NCI-H1417 (cell line): ENCODE measurements at places on chromosomes 12 and 14.

DNA sequence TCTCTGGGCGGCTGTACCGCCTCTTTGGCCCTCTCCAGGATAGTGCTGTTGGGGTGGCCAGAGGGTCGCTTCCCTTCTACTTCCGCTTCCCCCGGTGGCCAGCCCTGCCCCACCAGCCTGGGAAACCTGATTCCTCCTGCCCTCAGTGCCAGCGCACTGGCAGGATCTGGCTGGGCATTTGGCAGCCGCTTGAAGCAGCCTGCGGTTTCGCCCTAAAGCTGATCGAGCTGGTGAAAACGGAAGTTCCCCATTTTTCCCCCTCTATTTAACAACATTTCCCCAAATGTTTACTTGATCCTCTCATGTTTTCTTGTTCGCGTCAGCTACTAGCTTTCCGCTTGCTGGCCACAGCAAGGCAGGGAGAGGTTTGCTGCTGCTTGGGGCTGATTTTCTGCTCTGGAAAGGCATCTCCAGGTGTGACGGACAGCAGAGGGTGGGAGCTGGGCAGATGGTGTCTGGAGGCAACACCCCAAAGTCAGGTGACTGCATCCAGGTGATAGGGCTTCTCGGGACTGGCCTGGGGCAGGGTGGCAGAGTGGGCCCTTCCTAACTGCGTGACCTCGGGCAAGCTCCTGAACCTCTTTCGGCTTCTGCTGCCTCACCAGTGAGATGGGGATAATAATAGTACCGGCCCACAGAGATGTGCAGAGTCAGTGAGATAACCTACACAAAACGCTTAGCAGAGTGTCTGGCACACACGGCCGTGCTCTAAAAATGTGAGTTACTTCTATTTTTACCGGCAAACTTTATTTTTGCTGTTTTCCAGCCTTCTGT lies 53.1 kb downstream of the TSPAN9 start:
- no peak for DNase-seq

- DNase-seq = no peak
Measured at GRCh38 chr14:73780391-73780790, 66.2 kb upstream of the PNMA1 start.

- no peak for DNase-seq
Measured at GRCh38 chr14:61034416-61035120, 53.5 kb downstream of the SLC38A6 start.

GRCh38 chr12:25553098-25553497 lies at the start of gene LMNTD1:
LMNTD1 (minus strand) TSS chr12:25553283; CDS start chr12:25552959, 324 bp downstream.
- DNase-seq = no peak

- DNase-seq = no peak
Measured at GRCh38 chr14:31172084-31172483, 35.5 kb downstream of the HECTD1 start.

DNA sequence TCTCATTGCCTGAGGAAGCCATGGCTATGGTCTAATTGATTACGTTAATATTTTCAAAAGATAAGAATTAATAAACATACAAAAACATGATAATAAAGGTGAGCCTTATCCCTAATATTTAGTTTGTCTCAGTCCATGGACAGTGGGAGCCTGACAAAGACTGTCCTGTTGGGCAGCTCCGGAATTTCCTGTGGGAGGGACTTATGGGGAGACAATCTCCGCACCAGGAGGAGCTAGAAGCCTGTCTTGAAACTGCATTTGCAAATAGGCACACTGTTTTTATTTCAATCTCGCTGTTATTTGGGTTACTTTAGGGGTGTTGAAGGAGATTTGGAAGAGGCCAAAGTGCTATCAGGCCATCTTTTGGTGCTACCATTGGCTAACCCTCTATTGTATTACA lies 50.8 kb upstream of the ZDHHC17 start:
- no peak for DNase-seq

DNA sequence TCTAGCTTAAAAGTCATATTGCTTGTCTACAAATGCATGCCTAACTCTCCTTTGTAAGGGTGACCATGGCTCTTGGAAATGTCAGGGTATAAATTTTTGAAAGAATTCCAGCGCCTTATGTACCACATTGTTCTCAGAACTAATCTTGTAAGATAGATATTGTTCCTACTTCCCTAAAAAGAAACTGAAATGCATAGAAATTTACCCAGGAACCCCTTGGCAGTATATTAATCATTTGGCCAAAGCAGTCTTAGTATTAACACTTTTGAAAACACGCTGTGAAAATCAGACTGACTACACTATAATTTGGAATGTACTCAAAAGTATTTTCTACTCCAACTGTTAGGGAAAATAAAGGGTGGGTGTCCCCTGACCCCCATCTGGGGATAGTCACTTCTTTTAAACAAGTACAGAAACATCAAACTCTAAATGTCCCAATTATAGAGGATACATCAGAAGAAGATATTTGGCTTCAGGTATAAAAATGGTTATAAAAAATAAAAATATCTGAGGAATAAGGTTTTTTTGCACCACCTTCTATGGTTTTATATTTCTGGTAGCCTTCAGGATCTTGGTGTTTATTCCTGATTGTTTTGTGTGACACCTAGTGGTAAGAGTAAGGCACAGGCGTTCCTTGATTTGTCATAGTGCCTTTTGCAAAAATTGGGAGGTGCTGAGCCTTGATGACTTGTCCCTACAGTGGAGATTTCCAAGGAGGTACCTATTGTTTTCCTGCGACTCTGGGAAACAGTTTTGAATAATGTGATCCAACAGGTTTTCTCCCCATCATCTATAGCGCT lies 2.2 kb upstream of the NFKBIA start:
- DNase-seq = peak; percentile 83

GRCh38 chr12:48388938-48389337 lies 38.2 kb upstream of the ZNF641 start:
- no peak for DNase-seq

DNA sequence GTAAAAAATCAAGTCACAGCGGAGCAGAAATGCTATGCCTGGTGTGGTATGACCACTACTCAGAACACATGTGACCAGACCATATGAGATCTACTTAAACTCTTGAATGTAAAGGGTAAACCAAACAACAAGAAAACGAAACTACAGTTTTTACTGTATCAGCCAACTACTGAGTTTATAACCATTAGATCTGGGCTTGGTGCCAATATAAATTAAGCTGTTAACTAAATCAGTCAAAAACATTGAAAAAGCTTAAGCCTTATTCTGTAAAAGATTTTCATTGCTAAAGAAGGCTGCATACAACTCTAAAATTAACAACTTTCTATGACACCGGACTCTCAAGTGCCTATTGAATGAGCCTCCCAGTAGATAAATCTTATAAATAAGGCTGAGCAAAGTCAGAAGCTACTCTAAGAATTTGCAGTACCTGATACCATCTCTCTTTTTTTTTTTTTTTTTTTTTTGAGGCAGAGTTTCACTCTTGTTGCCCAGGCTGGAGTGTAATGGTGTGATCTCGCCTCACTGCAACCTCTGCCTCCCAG lies 35.4 kb downstream of the SPTLC2 start:
- peak; percentile 26 for DNase-seq

- DNase-seq = no peak
Measured at GRCh38 chr14:96582411-96582961, 80.3 kb downstream of the PAPOLA start.

DNA sequence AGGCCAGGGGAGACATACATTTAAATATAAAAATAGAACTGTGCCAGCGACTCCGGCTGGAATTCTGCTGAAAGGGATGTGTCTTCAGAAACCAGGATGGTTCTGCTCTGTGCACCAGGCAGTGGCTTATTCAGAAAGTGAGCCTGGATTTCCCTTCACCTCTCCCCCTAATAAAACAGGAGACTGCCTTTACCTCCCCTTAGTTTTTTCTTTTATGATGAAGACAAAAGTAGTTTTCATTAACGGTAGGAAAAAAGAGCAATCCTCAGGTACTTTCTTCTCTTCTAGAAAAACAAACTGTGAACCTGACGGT lies 346 bp downstream of the SLC7A8 start:
- DNase-seq = peak; percentile 68

DNA sequence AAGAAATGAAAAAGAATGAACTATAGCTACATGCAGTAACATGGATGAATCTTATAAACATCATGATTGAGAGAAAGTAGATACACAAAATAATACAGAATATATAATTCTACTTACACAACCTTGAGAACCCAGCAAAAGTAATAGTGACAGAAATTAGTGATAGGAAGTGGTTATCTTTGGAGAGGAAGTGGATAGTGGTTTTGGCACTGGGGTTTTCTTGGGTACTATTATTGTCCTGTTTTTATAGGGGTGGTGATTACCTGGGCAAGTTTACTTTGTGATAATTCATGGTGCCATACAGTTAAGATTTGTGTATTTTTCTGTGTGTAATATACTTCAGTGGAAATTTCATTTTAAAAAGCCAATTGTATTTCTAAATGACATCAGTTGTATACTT lies 352.7 kb downstream of the AEBP2 start:
- DNase-seq = no peak

DNA sequence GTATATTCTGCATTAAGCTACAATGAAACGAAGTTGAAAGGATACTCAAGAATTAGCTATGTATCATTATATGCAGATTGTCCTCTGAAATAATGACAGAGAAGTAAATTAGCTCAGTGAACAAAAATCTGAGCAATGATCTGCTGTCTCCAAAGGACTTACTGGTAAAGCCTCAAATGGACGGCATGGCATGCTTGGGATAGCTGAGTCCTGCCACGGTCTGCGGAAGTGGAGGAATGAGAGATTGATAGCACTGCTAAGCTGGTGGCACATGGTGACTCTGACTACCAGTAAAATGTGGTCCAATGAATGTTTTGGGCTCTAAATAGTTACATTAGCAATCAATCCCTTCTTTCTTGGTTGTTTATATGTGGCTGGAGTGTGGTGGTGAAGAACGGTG lies 3.7 kb upstream of the DENND5B start:
- no peak for DNase-seq

DNA sequence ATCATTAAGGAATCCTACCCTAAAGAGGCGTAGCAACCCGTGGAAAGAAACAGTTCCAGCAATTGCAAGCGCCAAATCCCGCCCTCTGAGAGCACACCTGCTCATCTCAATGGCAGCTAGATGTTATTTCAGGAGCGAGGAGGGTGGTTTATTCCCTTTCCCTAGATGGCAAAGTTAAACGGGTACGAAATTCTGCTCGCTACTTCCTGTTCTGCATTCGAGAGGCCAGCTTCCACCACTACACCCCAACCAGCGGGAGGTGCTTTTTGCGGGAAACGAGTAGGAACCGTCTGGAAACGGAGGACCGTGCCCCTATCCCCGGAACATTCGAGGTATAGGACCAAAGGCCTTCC lies 536 bp downstream of the VPS29 start:
- peak; percentile 87 for DNase-seq

- no peak for DNase-seq
Measured at GRCh38 chr12:94614288-94614721, 36.1 kb downstream of the TMCC3 start.

GRCh38 chr14:75439989-75440388 lies 12.2 kb downstream of the JDP2 start:
- DNase-seq = no peak

DNA sequence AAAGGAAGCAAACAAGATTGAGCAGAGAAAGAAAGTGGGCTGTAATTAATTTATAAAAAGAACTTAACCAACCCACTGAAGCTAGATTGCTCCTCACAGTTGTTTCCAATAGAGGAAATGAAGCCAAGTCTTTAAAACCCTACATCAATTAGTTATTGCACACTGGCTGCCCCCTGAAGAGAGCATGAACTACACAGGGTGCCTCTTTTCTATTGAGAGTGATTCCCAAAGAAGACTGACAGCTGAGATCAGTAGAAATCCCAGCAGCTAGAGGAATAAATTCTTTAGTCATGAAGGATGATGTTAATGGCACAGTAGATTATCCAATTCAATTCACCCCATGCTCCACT lies 8.6 kb upstream of the USP15 start:
- DNase-seq = no peak

DNA sequence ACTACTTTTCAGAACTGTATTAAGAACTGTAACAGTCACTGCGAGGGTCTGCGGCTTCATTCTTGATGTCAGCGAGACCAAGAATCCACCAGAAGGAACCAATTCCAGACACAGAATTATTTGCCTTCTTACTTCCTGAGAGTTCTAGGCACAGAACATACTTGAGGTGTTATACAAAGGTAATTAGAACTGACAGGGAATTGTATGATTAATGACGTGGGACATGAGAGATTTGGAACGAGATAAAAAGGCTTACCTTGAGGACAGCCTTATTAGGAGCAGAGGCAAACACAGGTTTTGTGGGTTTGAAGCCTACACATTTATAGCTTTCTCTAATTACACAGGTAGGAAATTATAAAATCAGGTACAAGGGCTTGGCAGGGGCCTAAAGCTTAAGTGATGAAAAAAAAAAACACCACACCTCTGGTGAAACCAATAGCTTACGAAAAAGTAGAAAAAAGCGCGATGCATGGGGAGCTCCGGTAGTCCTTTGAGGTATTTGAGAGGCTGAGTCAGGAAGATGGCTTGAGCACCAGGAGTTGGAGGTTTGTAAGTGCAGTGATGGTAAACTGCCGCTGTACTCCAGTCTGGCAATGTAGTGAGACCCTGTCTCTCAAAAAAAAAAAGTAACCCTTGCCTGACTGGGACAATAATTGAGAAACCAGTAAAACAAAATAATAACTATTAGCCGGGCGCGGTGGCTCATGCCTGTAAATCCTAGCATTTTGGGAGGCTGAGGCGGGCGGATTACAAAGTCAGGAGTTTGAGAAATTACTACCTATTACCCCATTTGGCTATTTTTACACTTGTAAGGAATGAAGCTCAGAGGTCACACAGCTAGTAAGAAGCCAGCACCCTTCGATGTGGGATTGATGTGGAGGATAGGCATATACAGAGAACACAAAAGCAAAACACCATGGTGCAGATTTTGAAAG lies 795 bp upstream of the ACOT2 start:
- peak; percentile 22 for DNase-seq
